ENCODE measurements at places on chromosomes 6 and 20. TPM values are rescaled to one million over a fixed set of nuclear protein-coding genes. Genes with fewer than 3 reads are reported as not detected.

GRCh38 chr20:6504826-6505225 is 262.7 kb upstream of the BMP2 start:
- no peak overlapping the region for H3K4me3 ChIP-seq
- no peak overlapping the region for H3K27ac ChIP-seq
- DNase-seq, result no peak
- H3K4me1 ChIP-seq, result no peaks in the 10 kb centered on the region
- no peaks in the 10 kb centered on the region for H3K27me3 ChIP-seq
- no peaks in the 10 kb centered on the region for H3K36me3 ChIP-seq

GRCh38 chr6:30647242-30648116 is 546 bp downstream of the C6orf136 start:
- peaks cover 4% of the 10 kb centered on the region for H3K4me1 ChIP-seq
- DNase-seq, result no peak
- peak overlapping the region; percentile 91 for H3K27ac ChIP-seq
- H3K36me3 ChIP-seq, result peaks cover 13% of the 10 kb centered on the region
- H3K27me3 ChIP-seq, result no peaks in the 10 kb centered on the region

- H3K27me3 ChIP-seq, result no peaks in the 10 kb centered on the region
- no peak overlapping the region for H3K27ac ChIP-seq
- no peak for DNase-seq
- H3K36me3 ChIP-seq, result no peaks in the 10 kb centered on the region
- no peak overlapping the region for H3K4me3 ChIP-seq
Measured at GRCh38 chr20:40880063-40880728, 148.4 kb upstream of the TOP1 start.

FAM120B gene
- total RNA-seq, result 21.0 TPM

DNA sequence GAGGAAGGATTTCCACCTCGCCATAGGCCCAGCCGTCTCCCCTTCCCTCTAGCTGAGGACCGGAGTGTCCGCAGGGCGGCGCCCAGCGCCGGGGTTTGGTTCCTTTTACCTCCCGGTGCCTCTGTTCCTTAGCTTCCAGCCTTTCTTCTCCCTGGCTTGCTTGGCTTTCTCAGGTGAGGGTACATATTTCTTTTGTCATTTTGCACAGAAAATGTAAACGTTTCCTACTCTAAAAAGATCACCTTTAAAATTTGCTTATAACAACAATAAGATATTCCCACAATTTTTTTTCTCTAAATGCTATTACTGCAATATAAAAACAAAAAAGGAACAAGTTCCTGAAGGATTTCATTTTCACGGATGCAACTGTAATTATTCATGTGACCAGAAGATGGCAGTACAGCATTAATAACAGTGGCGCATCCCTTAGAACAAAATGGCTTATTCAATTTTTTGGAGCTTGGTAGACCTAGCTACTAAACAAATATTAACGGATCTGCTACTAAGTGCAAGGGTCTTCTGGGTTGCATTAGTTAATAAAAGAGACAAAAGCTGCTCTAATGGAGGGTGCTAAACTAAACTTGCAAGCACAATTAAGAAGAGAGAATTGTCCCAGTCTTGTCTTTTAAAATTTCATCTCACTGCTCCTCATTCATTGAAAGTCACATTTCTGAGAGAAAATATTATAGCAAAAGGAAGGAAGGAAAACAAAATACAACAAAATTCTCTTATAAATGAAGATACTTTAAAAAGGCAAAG is 172.9 kb downstream of the ADGRG6 start:
- H3K4me1 ChIP-seq, result no peaks in the 10 kb centered on the region
- no peak overlapping the region for H3K4me3 ChIP-seq
- no peaks in the 10 kb centered on the region for H3K27me3 ChIP-seq
- H3K27ac ChIP-seq, result no peak overlapping the region
- no peaks in the 10 kb centered on the region for H3K36me3 ChIP-seq
- no peak for DNase-seq

DNA sequence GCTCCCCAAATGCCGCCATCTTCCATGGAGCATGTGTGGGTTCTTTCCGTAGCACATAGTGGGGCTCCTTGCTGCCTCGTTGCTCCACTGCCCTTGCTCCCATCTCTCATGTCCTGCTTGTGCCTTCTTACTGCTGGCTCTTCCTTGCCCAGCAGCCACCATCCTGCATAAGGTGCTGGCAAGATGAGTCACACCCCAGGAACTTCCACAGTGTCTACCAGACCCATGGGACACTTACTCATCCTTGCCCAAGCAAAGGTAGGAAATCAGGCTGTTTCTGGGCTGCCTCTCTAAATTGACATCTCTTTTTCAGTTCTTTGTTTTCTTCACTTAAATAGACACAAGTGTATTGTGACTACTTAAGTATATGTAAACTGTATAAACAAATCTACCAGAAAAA is 39.4 kb upstream of the RGS17 start:
- no peak overlapping the region for H3K27ac ChIP-seq
- H3K4me3 ChIP-seq, result no peak overlapping the region
- no peak for DNase-seq

DNA sequence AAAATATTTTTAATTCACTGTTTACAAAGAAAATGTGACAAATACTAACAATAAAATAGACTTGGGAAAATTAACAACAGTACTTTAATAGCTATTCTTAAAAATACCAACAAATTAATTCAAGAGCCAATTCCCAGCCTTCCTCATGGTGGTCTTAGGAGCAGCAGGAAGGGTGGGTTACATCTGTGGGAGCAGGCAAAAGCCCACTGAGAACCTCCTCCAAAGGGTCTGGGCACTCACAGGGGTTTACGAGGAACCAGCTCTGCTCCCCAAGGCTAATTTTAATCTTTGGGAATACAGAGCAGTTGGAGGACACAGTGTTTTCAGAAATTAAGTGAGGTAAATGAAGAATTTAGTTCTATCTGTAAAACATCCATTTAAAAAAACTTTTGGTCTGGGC is 10.2 kb downstream of the SOD2 start:
- H3K27ac ChIP-seq, result no peak overlapping the region
- no peak overlapping the region for H3K4me3 ChIP-seq
- H3K4me1 ChIP-seq, result no peaks in the 10 kb centered on the region
- DNase-seq, result no peak
- peaks cover 35% of the 10 kb centered on the region for H3K36me3 ChIP-seq
- H3K27me3 ChIP-seq, result no peaks in the 10 kb centered on the region

TBC1D22B gene
- 7.7 TPM for total RNA-seq

GRCh38 chr6:13668291-13668928 is 43.2 kb downstream of the RANBP9 start:
- H3K27ac ChIP-seq, result no peak overlapping the region
- H3K4me3 ChIP-seq, result no peak overlapping the region
- H3K36me3 ChIP-seq, result no peaks in the 10 kb centered on the region
- H3K4me1 ChIP-seq, result peaks cover 25% of the 10 kb centered on the region
- DNase-seq, result no peak
- H3K27me3 ChIP-seq, result no peaks in the 10 kb centered on the region

GRCh38 chr6:87075168-87075567 is 19.7 kb downstream of the CGA start:
- H3K27me3 ChIP-seq, result no peaks in the 10 kb centered on the region
- H3K27ac ChIP-seq, result no peak overlapping the region
- no peak overlapping the region for H3K4me3 ChIP-seq

C6orf58 gene
- total RNA-seq, result not detected
